ENCODE measurements at places on chromosomes 13 and 19.

DNA sequence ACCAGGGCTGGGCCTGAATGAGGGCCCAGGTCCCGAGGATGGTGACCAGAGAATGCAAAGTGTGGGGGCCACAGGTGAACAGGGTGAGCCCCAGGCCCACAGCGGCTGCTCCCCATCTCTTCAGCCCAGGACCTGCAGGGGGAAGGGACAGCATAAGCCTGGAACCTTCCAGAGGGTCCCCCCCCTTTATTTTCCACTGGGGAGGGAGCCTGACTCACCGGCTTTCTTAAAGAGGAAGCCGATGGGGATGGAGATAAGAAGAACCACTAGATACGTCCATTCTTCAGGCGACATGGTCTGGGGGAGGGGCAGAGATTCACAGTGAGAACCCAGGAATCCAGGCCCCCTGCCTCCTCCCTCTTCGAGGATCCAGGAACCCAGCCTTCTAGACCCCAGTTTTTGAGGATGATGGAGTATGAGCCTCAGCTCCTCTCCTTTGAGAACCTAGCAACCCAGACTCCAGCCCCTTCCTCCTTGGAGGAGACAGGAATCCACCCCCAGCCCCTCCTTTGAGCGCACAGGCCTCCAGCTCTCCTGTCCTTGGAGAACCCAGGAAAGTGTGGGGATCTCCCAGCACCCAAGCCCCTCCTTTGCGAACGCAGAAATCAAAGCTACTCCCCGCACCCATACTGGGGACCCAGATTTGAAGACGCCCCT is 1.0 kb downstream of the MBOAT7 start:
- DNase-seq = peak; percentile 84

- DNase-seq = no peak
Observed at GRCh38 chr13:112851107-112852038, 117.6 kb upstream of the MCF2L start.

DNA sequence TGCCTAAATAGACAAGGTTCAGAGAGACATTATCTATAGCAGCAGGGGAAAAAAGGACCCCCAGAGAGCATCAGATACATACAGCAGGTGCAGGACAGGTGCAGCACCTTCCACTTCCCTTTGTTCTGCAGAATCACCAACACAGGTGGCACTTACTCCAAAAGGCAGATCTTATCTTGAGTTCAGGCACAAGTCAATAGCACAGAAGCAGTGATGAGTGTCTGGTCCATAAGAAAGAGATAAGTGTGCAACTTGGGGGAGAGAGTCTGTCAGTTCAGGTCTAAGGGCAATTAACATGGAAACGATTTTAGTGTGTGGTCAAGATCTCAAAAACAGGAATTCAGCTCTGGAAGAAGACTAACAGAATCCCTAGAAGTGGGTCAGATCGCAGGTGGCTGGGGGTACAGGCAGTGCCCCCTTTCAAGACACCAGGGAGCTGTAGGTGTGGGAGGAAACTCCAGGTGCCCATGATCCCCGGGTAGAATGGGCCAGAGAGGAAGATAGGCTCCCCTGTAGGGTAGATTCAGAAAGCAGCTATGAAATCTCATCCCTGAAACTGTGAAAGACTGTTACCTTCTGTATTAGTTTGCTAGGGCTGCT is 40.6 kb downstream of the TNFSF11 start:
- DNase-seq = no peak

DNA sequence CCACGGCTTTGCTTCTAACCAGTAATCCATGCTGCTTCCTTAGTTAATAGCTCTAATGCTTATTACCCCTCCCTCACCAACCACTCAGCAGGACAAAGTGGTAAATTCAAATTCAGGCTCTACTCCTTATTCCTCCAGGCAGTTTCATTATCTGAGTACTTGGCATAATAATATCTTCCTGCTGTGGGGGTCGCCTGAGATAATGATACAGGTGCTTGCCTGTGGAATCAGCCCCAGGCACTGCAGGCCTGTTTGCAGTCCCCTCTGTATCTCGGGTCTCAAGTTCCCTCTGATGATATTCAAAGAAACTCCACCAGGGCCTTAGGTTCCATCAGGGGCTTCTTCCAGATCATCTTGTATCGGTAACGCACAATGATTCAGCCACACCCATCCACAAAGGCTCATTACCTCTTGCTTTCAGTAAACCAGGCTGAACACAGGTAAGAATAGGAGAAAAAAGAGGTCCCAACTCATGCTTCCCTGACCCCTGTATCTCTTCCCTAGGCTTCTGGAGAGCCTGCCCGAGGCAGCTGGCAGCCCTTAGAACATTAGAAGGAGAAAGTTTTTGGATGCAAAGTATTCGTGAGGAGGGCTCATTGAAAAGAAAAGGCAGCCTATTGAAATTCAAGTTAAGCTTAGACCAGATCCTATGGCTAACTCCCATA is 14.3 kb upstream of the FOXO1 start:
- DNase-seq = no peak

- DNase-seq = peak; percentile 76
Observed at GRCh38 chr19:38004186-38004520, 97.1 kb downstream of the SIPA1L3 start.

- DNase-seq = no peak
Observed at GRCh38 chr13:75740031-75740430, 103.9 kb downstream of the LMO7 start.

Measured in fibroblast of lung (primary cell).